ENCODE measurements at places on chromosomes 2 and 18.

- no peak for DNase-seq
Measured at GRCh38 chr18:42801706-42802105, 313.8 kb downstream of the RIT2 start.

DNA sequence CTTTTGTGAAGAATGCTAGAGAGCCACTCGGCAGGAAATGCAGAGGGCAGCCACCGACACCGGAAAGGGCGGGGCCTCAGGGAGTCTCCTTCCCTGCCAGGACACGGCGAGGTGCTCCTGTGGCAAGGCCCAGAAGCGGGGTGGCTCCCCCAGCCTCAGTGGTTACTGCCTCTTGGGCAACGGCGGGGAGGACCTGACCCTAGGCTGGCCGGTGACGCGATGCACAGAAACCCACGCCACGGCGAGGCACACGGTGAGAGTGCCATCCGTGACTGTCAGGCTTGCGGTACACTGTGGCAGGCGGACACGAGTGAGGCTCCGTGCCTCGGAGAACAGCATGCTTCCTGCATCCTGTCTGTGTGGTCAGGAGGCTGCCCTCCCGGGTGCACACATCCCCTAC, 47.8 kb downstream of the ZAP70 start:
- peak; percentile 41 for DNase-seq

DNA sequence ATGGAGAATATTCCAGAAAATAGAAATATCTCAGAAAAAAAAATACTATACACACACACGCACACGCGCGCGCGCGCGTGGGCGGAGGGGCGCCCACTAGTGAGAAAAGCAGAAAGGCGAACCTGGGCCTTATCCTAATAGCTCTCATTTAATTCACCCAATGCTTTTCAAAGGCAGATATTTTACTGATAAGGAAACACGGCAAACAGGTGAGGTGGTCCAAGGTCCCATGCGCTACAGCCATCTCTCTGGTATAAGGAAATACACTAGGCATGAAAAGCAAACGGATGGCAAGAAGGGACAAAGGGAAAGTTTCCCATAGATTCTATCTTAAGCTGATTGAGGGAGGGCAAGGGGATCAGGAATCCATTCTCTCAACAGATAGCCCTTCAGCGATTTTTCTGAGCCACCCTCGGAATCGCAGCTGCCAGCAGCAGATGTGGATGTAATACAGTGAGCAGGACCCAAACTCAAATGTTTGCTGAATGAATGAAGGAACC, 136.7 kb downstream of the TMEM247 start:
- DNase-seq = peak; percentile 18

- DNase-seq = no peak
Measured at GRCh38 chr2:232388324-232388891, 9.9 kb downstream of the ALPP start.

DNA sequence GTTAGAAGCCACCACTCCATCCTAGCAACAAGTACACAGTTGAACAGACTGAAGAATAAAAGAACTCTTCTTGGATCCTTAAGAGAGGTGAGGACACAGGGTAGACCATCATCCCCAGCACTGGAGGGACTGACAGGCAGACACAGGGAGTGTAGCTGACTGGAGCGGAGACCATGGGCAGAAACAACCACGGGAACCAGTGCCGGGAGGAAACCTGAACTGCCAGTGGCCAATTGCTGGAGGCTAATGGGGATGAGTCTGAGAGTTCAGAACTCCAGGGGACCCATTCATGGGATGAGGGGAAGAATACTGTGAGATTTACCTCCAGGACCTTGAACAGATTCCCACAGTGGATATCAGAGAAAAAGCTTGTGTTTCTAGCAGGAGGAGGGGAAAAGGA, 76.8 kb downstream of the HS6ST1 start:
- no peak for DNase-seq

GRCh38 chr2:70808983-70809958, 11.1 kb downstream of the CLEC4F start:
- DNase-seq = no peak

Measured in activated naive CD4-positive, alpha-beta T cell treated with anti-CD3 and anti-CD28 coated beads, Interleukin-2, amount 50 U/mL, for 16 hours (primary cell).